ENCODE measurements at places on chromosomes 4 and X. TPM values are rescaled to one million over a fixed set of nuclear protein-coding genes. Genes with fewer than 3 reads are reported as not detected.

ARHGAP36 gene
- polyA plus RNA-seq, result not detected

DNA sequence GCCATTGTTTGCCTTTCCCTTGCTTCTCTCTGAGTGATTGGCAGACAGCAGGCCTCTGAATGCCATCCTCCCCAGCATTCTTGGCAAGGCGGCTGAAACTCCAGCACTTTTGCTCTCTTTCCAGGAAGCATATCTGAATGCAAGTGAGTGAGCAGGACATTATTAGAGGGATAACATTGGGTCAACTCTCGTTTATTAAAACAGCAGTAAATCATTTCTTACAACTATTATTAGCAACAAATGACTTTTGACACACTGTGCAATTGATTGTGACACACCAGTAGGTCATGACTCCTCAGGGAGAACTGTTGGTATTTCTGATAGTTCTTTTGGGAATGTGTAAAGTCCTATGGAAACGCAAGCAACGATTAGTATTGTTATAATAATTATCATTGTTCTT is 103.8 kb downstream of the EFNB1 start:
- DNase-seq, result no peak
- H3K27me3 ChIP-seq, result peaks cover 1% of the 10 kb centered on the region
- H3K27ac ChIP-seq, result no peak overlapping the region
- no peaks in the 10 kb centered on the region for H3K36me3 ChIP-seq
- H3K4me3 ChIP-seq, result no peak overlapping the region
- H3K4me1 ChIP-seq, result peaks cover 21% of the 10 kb centered on the region

GRCh38 chrX:100599456-100599855 is 14.7 kb downstream of the TNMD start:
- H3K4me3 ChIP-seq, result no peak overlapping the region
- H3K27me3 ChIP-seq, result peaks cover 7% of the 10 kb centered on the region
- no peak overlapping the region for H3K27ac ChIP-seq
- H3K4me1 ChIP-seq, result no peaks in the 10 kb centered on the region
- no peaks in the 10 kb centered on the region for H3K36me3 ChIP-seq

DNA sequence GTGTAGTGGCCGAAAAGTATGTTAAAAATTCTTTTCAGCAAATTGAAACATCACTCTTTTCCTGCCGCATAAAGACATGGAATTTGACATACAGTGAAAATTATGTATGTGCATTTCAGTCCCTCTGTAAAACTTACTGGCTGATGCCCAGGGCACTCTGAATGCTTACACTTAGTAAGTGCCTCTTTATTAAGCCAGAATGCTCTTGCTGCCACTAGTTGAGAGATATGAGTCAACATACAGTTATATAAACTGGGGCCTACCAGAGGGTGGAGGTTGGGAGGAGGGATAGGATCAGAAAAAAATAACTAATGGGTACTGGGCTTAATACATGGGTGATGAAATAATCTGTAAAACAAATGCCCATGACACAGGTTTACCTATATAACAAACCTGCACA is 38.1 kb upstream of the TRPC5 start:
- peaks cover 1% of the 10 kb centered on the region for H3K27me3 ChIP-seq
- no peak overlapping the region for H3K27ac ChIP-seq
- DNase-seq, result peak; percentile 43
- no peaks in the 10 kb centered on the region for H3K36me3 ChIP-seq
- no peaks in the 10 kb centered on the region for H3K4me1 ChIP-seq

ASB9 gene
- polyA plus RNA-seq, result 0.15 TPM

DNA sequence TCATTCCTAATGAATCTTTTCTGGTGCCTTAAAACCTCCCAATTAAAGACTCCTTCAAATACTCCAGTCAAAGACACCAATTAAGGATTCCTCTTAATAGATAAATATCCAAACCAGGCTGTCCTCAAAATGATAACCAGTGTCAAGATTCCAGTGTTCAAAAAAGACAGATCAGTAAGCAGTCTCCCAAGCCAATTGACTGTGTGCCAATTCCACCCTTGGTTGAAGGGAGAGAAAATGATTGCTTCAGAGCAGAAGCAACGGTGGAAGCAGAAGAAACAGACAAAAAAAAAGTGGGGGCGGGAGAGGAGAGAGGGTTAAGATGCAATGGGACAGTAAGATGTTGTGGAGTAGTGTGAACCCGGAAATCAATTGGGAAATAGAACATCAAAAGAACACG is 216.0 kb upstream of the FTHL17 start:
- H3K27ac ChIP-seq, result no peak overlapping the region
- no peaks in the 10 kb centered on the region for H3K4me1 ChIP-seq
- no peak overlapping the region for H3K4me3 ChIP-seq
- DNase-seq, result no peak

MANBA gene
- 11.5 TPM for polyA plus RNA-seq

BCLAF3 gene
- polyA plus RNA-seq, result 1.0 TPM

DNA sequence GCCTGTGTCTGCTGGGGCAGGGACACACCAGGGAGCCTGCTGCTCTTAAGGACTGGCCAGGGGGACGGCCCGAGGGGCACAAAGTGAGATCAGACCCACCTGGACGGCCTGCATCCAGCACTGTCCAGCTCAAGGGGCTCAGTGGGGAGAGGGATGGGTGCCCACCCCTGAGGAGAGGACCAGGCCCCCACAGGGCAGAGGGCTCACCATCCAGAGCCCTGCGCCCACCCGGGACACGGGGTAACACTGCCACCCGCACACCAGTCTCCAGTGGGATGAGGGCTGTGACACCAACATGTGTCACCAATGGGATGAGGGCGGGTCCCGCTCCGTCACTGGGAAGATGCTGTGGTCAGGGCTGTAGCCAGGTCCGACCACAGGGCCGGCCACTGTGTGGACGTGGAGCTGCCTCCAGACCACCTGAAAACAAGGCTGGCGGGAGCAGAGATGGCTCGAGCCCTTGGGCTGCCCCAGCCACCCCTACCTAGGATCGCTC is 13.2 kb downstream of the DGKQ start:
- DNase-seq, result no peak
- no peaks in the 10 kb centered on the region for H3K4me1 ChIP-seq
- H3K4me3 ChIP-seq, result no peak overlapping the region
- no peak overlapping the region for H3K27ac ChIP-seq

DNA sequence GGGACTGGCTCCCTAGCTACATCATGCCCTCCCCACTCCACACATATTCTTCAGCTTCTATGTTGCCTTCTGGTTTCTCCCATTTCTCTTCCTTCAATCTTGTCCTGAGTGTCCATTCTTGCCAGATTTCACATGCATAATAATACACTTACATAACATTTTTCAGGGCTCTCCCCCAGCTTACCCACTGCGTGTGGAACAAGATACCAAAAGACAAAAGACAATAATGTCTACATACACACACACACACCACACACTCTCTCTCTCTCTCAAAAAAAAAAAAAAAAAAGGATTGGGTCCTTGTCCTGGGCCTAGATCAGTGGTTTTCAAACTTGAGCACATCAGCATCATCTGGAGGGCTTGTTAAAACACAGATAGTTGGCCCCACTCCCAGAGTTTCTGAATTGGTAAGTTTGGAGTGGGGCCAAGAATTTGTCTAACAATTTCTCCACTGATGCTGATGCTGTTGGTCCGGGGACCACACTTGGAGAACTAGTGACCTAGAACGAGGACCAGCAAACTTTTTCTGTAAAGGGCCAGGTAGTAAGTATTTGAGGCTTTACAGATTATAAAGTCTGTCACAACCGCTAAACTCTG is 6.5 kb upstream of the SMARCA1 start:
- no peaks in the 10 kb centered on the region for H3K36me3 ChIP-seq
- H3K27me3 ChIP-seq, result peaks cover 2% of the 10 kb centered on the region
- no peak overlapping the region for H3K4me3 ChIP-seq
- no peak overlapping the region for H3K27ac ChIP-seq

GRCh38 chrX:13857804-13858203 is 40.9 kb upstream of the GPM6B start:
- peaks cover 7% of the 10 kb centered on the region for H3K27me3 ChIP-seq
- no peaks in the 10 kb centered on the region for H3K36me3 ChIP-seq
- H3K27ac ChIP-seq, result no peak overlapping the region
- DNase-seq, result no peak
- H3K4me3 ChIP-seq, result no peak overlapping the region

DNA sequence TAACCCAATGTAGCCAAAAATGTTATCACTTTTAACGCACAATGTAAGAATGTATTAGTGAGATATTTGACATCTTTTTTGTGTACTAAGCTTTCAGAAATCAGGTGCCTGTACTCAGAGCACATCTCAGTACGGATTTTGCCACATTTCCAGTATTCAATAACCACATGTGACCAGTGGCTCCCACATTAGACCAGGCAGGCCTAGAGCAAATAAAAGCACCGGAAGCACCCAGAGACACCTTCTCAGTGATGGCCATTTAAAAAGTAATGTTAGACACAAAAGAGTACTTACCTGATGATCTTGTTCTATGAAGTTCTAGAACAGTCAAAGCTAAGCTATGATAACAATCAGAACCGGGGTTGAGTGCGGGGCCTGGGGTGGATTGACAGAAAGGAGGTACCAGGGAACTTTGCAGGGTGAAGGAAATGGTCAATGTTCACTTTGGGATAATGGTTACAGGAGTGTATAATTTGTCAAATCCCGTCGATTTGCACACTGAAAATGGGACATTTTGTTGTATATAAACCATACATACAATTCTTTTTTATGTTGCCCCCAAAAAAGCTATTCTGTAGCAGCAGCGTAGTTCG is 1.2 kb downstream of the CTPS2 start:
- peak overlapping the region; percentile 86 for H3K4me3 ChIP-seq
- DNase-seq, result no peak

CCNQ gene
- polyA plus RNA-seq, result 35.2 TPM

AADAT gene
- 6.9 TPM for polyA plus RNA-seq

- H3K27ac ChIP-seq, result no peak overlapping the region
- no peak overlapping the region for H3K4me3 ChIP-seq
- H3K36me3 ChIP-seq, result no peaks in the 10 kb centered on the region
These were observed 36.8 kb upstream of the BANK1 start for GRCh38 chr4:101753721-101754120.

- no peaks in the 10 kb centered on the region for H3K27me3 ChIP-seq
- DNase-seq, result no peak
- no peak overlapping the region for H3K4me3 ChIP-seq
- no peak overlapping the region for H3K27ac ChIP-seq
- H3K36me3 ChIP-seq, result no peaks in the 10 kb centered on the region
- H3K4me1 ChIP-seq, result no peaks in the 10 kb centered on the region
These were observed 1054.9 kb upstream of the DIAPH2 start for GRCh38 chrX:95629737-95630136.

DNA sequence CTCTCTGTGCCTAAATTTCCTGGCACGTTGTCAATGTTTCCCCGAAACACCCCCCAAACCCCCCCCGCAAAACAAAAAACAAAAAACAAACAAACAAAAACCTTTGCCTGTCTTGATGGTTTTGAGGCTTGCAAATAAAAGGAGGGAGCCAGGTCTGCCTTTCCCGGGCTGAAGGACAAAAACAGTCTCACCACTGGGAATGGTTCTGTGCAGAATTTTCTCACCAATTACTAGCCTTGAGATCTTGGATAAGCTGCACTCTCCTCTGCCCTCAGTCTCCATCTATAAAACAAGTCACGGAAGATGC is 15.5 kb downstream of the NKX3-2 start:
- H3K27me3 ChIP-seq, result peaks cover 95% of the 10 kb centered on the region
- no peak overlapping the region for H3K4me3 ChIP-seq
- H3K36me3 ChIP-seq, result no peaks in the 10 kb centered on the region
- H3K27ac ChIP-seq, result no peak overlapping the region
- H3K4me1 ChIP-seq, result no peaks in the 10 kb centered on the region

COX7B2 gene
- polyA plus RNA-seq, result not detected

GABRE gene
- polyA plus RNA-seq, result 1.2 TPM

GRCh38 chrX:111020283-111020682 is 75.7 kb upstream of the PAK3 start:
- DNase-seq, result no peak
- H3K27ac ChIP-seq, result no peak overlapping the region
- no peaks in the 10 kb centered on the region for H3K36me3 ChIP-seq
- H3K4me3 ChIP-seq, result no peak overlapping the region

DNA sequence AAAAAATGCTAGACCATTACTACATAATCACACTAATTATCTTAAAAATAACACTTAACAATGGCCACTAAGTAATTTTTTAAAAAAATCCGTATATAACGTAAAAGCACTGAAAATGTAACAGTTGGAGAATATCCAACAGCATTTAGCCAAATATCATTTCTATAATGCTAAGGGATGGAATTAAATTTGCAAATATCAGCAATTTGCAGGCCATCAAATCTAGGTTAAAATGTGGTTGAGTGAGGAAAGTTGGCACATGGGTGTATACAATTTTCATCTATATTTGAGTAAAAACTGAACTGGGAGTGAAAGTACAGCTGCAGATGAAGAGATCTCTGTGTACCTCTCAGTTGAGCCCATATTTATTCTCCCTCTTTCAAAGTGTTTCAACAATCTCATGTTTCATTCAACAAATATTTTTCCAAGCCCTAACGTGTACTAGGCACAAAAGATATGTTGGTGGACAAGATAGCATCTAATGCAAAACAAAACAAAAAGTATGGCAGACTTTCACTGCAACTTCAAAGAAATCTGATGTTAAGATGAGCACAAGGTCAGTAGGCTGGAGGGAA is 63.0 kb downstream of the MBNL3 start:
- no peak overlapping the region for H3K27ac ChIP-seq
- H3K36me3 ChIP-seq, result no peaks in the 10 kb centered on the region
- H3K4me1 ChIP-seq, result no peaks in the 10 kb centered on the region
- DNase-seq, result no peak

- H3K27me3 ChIP-seq, result no peaks in the 10 kb centered on the region
- no peak overlapping the region for H3K27ac ChIP-seq
- H3K4me1 ChIP-seq, result no peaks in the 10 kb centered on the region
These were observed 635.6 kb upstream of the PCDH10 start for GRCh38 chr4:132513491-132513890.

DNA sequence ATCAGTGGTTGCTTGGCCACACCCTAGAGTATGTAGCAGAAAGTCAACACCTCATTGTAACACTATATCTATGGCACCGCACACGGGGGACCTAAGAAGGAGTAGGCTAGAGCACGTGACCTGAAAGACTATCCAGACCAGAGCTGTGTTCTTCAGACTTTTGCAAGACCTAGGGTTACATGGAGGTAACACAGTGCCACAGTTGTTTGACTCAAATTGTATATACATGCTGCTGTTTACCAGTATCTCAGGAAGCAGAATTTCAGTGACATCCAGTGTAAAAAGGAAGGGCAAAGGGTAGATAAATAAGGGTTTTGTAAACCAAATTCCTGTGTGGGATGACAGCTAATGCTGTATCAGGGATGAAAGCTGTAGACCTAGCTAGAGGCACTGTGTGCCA is 30.2 kb downstream of the PNMA6A start:
- H3K4me1 ChIP-seq, result no peaks in the 10 kb centered on the region
- no peak for DNase-seq
- no peak overlapping the region for H3K4me3 ChIP-seq
- no peak overlapping the region for H3K27ac ChIP-seq
- no peaks in the 10 kb centered on the region for H3K27me3 ChIP-seq
- H3K36me3 ChIP-seq, result no peaks in the 10 kb centered on the region

DNA sequence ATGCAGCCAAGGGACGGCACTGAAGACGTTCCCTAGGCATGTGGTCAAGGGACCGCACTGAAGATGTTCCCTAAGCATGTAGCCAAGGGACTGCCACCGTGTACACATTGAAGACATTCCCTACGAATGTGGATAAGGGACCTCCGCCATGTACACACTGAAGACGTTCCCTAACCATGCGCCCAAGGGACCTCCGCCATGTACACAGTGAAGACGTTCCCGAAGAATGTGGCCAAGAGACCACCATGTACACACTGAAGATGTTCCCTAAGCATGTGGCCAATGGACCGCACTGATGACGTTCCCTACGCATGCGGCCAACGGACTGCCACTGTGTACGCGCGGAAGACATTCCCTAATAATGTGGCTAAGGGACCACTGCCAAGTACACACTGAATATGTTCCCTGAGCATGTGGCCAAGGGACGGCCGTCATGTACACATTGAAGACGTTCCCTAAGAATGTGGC is 48.4 kb downstream of the DHRSX start:
- no peaks in the 10 kb centered on the region for H3K27me3 ChIP-seq
- H3K36me3 ChIP-seq, result peaks cover 6% of the 10 kb centered on the region
- H3K4me1 ChIP-seq, result 0 out of 2 replicates have a peak, but pooled peaks cover 1% of the 10 kb centered on the region
- no peak overlapping the region for H3K4me3 ChIP-seq

Data from IMR-90 (cell line).